ENCODE measurements at places on chromosomes 16 and 17. TPM values are rescaled to one million over a fixed set of nuclear protein-coding genes. Genes with fewer than 3 reads are reported as not detected.

Gene HOXB8
- 56.2 TPM for total RNA-seq

Gene CCDC43
- 17.4 TPM for total RNA-seq

Gene AARS1
- total RNA-seq, result 155 TPM

Gene ITGAD
- not detected for total RNA-seq

Gene RHOT1
- 37.3 TPM for total RNA-seq

Gene TBC1D3
- not detected for total RNA-seq

Gene SOX8
- 0.73 TPM for total RNA-seq

Gene SETD1A
- 19.6 TPM for total RNA-seq

Gene SLFN12
- total RNA-seq, result 15.5 TPM

Gene CX3CL1
- total RNA-seq, result 31.1 TPM

Gene USH1G
- 1.4 TPM for total RNA-seq

Measured in ureter (tissue), 1 donor.